ENCODE measurements at places on chromosomes 5 and 9.

DNA sequence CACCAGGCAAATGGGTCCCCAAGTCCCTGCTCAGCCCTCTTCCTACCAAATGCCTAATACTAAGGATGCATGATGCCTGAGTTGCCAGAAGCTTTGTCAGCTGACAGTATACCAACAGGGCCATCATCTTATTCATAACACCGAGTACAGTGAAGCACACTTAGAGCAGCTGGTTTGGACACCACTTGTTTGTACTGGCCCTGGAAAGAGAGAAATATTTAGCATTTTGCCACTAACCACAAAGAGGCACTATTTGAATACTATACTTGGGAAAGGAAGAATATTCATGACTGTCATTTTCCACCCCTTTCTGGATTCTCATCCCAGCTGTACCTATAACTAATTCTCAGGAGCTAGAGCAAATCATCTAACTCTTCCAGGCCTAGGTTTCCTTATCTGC is 364.4 kb upstream of the KIF2A start:
- DNase-seq = no peak

GRCh38 chr9:88280816-88281382 is 107.3 kb upstream of the SPIN1 start:
- no peak for DNase-seq

GRCh38 chr9:107215381-107215780 is 67.7 kb upstream of the RAD23B start:
- DNase-seq = no peak

DNA sequence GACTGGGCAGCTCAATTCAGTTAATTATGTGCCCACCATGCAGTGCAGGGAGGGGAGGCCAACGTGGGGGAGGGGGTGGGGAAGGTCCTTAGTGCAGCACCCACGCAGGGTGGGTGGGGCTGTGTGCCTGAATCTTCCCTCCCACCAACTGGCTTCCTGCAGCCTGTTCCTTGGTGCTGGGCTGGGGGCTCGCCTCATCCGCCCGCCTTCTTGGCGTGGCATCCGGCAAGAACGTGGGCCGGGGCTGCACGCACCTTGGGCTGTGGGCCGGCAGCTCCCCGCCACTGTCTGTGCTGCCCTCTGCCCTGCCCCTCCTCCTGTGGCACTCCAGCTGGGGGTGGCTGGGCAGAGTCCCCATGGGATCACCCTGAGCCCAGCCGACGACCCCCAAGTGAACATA is 19.6 kb upstream of the RALGDS start:
- no peak for DNase-seq

DNA sequence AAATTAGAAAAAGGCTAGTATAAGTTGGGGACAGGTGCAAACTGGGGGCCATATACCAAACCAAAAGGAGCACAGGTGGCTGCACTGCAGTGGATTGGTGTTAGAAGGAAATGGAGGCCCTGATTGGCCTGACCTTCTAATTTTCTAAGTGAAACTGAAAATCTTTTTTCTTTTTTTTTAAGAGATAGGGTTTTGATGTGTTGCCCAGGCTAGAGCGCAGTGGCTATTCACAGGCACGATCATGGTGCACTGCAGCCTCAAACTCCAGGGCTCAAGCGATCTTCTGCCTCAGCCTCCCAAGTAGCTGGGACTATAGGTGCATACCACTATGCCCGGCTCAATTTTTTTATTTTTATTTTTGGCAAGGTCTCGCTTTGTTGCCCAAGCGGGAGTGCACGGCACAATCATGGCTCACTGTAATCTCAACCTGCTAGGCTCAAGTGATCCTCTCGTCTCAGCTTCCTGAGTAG is 9.8 kb upstream of the CCDC69 start:
- DNase-seq = no peak

DNA sequence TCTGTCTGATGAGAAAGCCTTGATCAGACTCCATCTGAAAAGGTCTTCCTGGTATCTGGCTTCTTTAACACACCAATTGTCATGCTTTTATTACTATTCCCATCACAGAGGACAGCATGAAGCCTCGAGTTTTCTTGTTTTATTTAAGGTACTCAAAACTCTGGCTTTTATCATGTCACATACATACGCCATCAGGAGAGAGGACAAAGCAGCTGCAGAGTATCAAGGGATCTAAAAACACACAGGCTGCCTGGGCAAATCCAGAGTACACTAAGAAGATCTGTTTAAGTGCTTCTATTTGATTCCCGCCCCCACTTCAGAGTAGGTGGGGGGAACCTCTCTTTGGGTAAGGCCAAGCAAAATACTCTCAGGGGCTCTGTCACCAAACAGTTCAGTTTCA is 277.2 kb downstream of the SPOCK1 start:
- no peak for DNase-seq

All from HuH-7 (cell line).